PC-3 (cell line): ENCODE measurements at places on chromosomes 12 and 14. TPM values are rescaled to one million over a fixed set of nuclear protein-coding genes. Genes with fewer than 3 reads are reported as not detected.

DNA sequence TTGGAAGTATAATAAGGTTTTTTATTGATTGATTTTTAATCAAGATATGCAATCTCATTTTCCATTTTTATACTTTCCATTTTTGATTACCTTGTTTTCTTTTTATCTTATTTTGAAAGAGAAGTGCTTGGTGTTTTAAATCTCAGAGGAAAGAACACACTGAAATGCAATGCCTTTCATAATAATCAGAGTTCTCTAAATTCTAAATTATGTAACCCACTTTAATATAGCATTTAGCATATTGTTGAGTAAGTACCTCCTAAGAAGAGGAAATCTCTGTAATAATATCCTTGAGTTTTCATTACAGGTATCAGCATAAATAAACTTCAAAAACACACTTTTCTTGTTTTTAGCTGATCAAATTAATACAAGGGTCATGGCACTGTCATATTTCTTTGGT lies 96.9 kb downstream of the GTF2A1 start:
- no peak for DNase-seq

DNA sequence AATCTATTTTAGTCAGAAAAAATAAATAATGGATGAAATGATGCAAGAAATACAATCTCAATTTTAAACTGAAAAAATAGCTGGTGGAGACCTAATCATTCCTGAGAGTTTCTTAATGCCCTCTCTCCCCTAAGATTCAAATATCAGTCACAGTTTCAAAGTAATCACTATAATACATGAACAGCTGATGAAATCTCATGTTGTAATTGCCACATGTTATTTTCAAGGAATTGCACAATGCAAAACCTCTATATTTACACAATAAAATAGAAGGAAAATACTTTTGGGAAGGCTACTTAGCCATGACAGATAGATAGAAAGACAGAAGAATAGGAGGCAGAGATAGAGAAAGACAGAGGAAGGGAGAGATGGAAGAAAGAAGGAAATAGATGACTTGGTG lies 18.2 kb downstream of the IFNG-AS1 start:
- DNase-seq, result no peak

The GPX2 gene
- total RNA-seq, result 2.9 and 4.3 TPM in 2 replicates

The CD27 gene
- total RNA-seq, result not detected in 2 replicates

DNA sequence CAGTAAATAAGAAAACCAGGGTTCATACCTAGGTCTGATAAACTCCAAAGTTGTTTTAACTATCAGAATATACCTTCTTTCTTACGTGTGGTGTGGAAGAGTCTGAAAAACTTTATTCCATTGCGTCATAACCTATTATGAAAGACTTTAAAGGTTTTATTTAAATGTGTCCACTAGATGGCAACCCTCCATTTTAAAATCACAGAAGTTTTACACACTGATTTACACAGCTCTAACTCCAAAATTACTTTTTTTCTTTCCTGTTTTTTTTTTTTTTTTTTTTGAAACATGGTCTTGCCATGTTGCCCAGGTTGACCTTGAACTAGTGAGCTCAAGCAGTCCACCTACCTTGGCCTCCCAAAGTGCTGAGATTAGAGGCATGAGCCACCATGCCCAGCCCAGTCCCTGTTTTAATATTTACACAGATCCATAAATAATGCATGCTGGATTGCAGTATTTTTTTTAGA lies 17.3 kb upstream of the TMPRSS12 start:
- peak; percentile 76 for DNase-seq

GRCh38 chr14:106831322-106831720 lies 1304.9 kb downstream of the TMEM121 start:
- DNase-seq, result no peak

The CCDC198 gene
- total RNA-seq, result 0.15 and 3.3 TPM in 2 replicates

The HOXC5 gene
- 0.26 and 0.29 TPM in 2 replicates for total RNA-seq

DNA sequence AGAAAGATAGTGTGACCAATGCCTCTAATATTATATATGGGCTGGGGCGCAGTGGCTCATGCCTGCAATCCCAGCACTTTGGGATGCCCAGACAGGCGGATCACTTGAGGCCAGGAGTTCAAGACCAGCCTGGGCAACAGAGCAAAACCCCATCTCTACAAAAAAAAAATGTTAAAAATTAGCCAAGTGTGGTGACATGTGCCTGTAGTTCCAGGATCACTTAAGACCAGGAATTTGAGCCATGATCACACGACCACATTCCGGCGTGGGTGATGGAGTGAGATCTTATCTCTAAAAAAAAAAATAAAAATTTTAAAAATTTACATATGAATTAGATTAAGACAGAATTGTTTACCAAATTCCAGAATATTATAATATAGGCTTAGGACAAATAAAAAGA lies 12.0 kb downstream of the TM7SF3 start:
- DNase-seq, result no peak

The SLC6A12 gene
- total RNA-seq, result not detected in 2 replicates

GRCh38 chr14:76767681-76768656 lies 6.7 kb downstream of the VASH1 start:
- no peak for DNase-seq

DNA sequence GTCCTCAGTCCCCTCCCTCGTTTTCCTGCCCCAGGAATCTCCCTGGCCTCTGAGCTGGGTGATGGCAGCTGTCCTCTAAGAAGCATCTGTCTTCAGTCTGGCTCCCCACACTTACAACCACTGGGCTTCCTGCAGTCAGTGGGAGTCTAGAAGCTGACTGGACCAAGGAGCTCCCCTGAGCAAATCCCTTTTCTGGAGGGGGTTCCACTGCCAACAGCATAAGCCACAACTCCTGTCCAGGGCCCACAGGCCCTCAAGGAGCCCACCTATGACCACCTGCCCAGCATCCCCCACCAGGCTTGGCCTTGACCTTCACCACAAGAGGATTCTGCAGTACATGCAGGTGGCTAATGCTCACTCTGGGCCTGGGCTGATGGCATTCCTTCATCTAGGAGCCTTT lies 4.1 kb downstream of the RDH16 start:
- DNase-seq, result no peak

DNA sequence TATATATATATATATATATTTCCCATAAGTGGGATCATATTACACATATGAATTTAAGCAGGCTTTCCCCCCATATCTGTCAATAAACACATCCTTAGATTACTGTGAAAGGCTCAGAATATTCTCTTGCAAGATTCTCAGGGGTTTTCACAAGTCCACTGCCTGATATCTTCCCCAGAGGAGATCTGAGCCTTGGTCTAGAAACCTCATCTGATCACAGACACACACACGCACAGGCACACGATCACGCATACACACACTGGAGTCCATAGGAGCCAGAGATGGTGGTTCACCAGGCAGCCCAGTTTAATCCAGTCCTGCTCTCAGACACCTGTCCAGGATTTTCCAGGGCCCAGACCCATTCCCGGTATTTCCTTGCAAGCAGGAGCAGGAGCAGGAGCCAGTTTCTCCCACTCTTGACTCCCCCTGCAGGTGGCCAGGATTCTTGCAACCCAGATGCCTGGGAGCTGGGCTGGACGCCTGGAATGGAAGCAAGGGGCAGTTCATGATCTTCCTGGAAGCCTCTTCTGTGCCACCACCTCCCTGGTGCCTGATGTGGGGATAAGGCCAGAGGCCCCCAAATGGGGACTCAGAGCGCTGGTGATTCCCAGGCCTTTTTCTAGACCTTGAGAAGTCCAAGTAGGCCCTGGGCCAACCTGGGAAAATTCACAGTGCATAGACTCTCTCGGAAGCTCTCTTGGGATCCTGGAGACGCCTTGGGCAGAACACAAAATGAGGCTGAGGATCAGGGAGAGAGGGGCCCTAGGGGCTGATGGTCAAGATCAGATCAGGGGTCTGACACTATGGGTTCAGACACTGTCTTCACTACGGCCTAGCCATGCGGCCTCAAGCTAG lies 16.5 kb upstream of the KRT78 start:
- DNase-seq, result peak; percentile 87

DNA sequence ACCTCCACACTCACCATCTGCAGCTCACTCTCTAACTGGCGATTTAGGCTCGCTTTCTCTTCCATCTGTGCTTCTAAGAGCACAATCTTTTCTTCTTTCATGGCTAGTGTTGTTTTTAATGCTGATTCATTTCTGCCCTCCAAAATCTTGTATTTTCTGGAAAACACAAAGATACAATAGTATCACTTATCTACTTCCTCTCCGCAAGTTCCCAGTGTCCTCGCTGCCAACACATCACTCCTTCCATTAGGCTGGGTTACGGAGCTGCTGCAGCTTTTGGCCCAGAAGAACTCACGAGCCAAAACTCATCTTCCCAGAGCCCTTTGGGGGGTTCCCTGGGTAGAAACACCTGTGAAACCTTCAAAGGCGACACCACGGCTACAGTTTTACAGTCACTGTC lies 63.8 kb upstream of the GPR68 start:
- DNase-seq, result no peak

The TNS2 gene
- total RNA-seq, result 13.1 and 30.3 TPM in 2 replicates

The SLC22A17 gene
- 12.0 and 13.2 TPM in 2 replicates for total RNA-seq

DNA sequence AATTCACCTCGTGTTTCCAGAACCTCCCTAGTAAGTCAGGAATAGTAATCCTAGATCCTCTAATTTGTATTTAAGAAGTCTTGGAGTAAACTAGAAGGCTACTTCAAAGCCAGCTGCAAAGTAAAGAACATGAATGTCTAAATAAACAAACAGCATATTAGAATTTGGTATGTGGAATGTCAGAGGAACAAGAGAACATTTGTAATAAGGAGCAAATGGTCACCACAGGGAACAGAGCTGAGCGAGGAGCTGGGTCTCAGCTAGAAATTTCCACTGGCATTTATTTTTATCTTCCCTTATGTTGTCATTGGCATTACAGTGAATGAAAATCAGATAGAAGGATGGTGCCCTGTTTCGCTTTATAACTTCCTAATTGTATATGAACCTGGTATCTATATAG lies 50.2 kb downstream of the FRMD6 start:
- DNase-seq, result no peak

GRCh38 chr14:52117111-52117832 lies 48.4 kb upstream of the NID2 start:
- no peak for DNase-seq

The GPR132 gene
- 0.04 and 0.12 TPM in 2 replicates for total RNA-seq

- no peak for DNase-seq
Observed at GRCh38 chr12:123149501-123150274, 1.2 kb downstream of the PITPNM2 start.

The SALL2 gene
- 4.1 and 6.0 TPM in 2 replicates for total RNA-seq

DNA sequence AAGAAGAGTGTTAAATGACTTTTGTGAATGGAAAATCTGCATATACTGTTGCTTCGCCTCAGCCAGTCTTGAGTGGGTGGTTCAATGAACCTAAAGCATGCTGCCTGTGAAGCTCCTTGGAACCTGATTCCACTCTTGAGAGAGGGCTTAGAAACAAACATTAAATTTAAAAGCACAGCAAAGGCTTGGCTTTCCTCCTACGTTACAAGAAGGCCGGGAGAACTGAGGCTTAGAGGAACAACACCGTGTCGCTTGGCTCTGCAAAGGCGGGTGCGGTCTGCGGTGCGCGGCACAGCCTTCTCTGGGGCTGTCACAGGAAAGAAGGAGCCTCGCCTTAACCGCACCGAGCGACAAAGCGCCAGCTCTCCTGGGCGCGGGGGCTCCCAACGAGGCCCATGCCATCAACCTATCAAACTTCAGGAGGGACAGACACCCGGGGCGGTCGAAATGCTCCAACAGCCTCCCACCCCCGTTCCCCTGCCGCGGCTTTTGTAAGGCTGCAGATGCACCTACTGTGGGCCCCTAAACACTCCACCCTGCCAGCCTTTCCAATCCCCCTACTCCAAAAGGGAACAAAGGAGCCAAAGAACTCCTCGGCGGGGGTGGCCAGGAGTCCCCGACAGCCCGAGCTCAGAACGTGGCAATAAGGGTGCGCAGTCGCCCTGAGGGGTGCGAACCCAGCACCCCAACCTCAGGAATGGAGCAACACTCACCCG lies 729 bp downstream of the OSBPL8 start:
- peak; percentile 50 for DNase-seq

- DNase-seq, result peak; percentile 94
Observed at GRCh38 chr14:71321574-71322315, 414.5 kb downstream of the PCNX1 start.

DNA sequence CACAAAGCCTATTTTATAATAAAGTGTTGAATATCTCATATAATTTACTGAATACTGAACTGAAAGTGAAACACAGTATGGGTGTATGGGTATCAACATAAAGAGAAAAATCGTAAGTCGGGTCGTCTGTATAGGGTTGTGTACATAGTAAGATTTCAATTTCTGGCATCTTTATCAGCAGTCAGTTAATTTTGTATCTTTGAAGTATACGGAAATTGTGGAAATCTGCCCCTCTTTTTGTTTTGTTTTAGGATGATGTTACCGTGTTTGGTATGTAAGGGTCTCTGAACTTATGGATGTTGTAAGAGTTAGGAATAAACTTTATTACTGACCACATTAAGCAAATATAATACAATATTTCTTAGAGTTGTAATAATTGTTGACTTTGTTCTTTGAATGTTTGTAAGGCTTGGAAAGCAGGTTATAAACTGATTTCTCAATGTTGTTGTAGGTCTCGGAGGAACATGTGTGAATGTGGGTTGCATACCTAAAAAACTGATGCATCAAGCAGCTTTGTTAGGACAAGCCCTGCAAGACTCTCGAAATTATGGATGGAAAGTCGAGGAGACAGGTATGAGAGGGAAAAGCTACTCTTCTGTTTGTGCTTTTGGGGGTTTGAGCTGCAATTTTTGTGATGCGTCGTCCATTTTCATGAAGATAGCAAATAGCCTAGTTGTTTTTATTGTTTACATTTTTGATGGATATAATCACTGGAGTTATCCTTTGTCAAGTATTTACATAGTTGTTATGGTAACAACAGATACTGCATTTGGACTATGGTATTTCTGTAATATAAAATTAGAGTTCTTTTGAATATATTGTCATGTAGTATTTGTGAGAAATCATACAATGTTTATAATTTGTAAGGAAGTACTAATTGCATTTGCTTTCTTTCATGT lies 12.0 kb downstream of the EID3 start:
- DNase-seq, result no peak

DNA sequence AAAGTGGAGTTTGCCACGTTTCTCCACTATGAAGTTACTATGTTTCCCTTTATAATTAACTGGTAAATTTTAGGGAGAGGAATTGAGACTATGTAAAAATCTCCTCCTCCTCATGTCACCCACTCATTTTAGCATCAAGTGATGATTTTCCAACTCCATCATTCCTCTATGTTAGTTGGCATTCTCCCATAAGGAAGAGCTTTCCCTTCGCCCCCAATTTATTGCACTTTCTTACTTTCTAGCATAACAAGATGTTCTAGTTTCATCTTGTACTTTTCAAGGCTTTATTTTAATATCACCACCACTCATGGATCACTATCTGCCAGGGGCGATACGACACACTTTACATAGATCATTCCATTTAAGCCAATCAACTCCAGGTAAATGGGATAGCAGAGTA lies 97.1 kb downstream of the RPS6KA5 start:
- no peak for DNase-seq

The LRP1-AS gene
- not detected in 2 replicates for total RNA-seq

The BEGAIN gene
- 3.5 and 3.8 TPM in 2 replicates for total RNA-seq

The SERPINA9 gene
- total RNA-seq, result not detected in 2 replicates

- DNase-seq, result peak; percentile 29
Observed at GRCh38 chr14:64293976-64294671, at the start of gene ESR2. TSS of gene ESR2 (minus strand) at chr14:64294371. CDS start at chr14:64282985, 11,386 bp downstream.

- DNase-seq, result peak; percentile 19
Observed at GRCh38 chr14:86838363-86838762, 1154.6 kb downstream of the GALC start.
